Endothelial cell of umbilical vein (primary cell): ENCODE measurements at places on chromosomes 1 and 21. TPM values are rescaled to one million over a fixed set of nuclear protein-coding genes. Genes with fewer than 3 reads are reported as not detected.

Gene CMPK1
- 9.7 and 16.4 TPM in 2 replicates for polyA plus RNA-seq

- no peaks in the 10 kb centered on the region for H3K4me1 ChIP-seq
- no peak overlapping the region for H3K4me3 ChIP-seq
- DNase-seq: no peak
Observed at GRCh38 chr1:113515498-113515897, 125.2 kb downstream of the MAGI3 start.

- H3K4me1 ChIP-seq: peaks cover 3% of the 10 kb centered on the region
- no peak overlapping the region for H3K4me3 ChIP-seq
- no peaks in the 10 kb centered on the region for H3K27me3 ChIP-seq
- H3K27ac ChIP-seq: no peak overlapping the region
- H3K36me3 ChIP-seq: no peaks in the 10 kb centered on the region
Observed at GRCh38 chr1:1420654-1421141, 378 bp downstream of the ANKRD65 start.

DNA sequence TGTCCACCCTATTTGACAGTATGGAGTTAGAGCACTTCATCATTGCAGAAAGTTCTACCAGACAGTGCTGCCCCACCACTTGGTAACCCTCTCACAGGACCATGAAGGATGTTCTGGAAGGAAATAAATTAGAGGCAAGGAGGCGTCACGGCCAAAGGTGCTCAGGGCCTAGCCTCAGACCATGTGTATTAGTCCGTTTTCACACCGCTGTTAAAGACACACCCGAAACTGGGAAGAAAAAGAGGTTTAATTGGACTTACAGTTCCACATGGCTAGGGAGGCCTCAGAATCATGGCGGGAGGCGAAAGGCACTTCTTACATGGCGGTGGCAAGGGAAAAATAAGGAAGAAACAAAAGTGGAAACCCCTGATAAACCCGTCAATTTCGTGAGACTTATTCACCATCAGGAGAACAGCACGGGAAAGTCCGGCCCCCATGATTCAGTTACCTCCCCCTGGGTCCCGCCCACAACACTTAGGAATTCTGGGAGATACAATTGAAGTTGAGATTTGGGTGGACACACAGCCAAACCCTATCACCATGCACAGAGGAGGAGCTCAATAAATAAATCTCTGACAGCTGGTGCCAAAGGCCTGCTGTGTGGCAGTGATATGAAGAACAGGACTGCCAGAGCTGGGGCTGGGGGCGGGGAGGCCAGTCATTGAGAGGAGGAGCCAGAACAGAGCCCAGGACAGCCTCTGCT lies 75.8 kb downstream of the FHAD1 start:
- H3K27me3 ChIP-seq: no peaks in the 10 kb centered on the region
- no peak overlapping the region for H3K27ac ChIP-seq
- H3K4me3 ChIP-seq: no peak overlapping the region
- no peaks in the 10 kb centered on the region for H3K36me3 ChIP-seq
- peak; percentile 34 for DNase-seq

- no peak overlapping the region for H3K27ac ChIP-seq
- DNase-seq: no peak
- H3K27me3 ChIP-seq: peaks cover 16% of the 10 kb centered on the region
- no peaks in the 10 kb centered on the region for H3K36me3 ChIP-seq
- no peak overlapping the region for H3K4me3 ChIP-seq
Observed at GRCh38 chr1:231612393-231613089, 14.0 kb upstream of the DISC1 start.

- peaks cover 3% of the 10 kb centered on the region for H3K27me3 ChIP-seq
- no peaks in the 10 kb centered on the region for H3K4me1 ChIP-seq
- H3K4me3 ChIP-seq: no peak overlapping the region
- H3K36me3 ChIP-seq: no peaks in the 10 kb centered on the region
- DNase-seq: no peak
Observed at GRCh38 chr1:202684716-202685115, 25.5 kb downstream of the SYT2 start.

- H3K36me3 ChIP-seq: no peaks in the 10 kb centered on the region
- peak; percentile 61 for DNase-seq
- H3K4me3 ChIP-seq: no peak overlapping the region
- H3K27ac ChIP-seq: no peak overlapping the region
- no peaks in the 10 kb centered on the region for H3K27me3 ChIP-seq
- H3K4me1 ChIP-seq: no peaks in the 10 kb centered on the region
Observed at GRCh38 chr1:172287208-172287607, 133.3 kb upstream of the C1orf105 start.

- DNase-seq: no peak
- H3K36me3 ChIP-seq: peaks cover 6% of the 10 kb centered on the region
Observed at GRCh38 chr1:3852711-3853485, 4.1 kb downstream of the CEP104 start.

DNA sequence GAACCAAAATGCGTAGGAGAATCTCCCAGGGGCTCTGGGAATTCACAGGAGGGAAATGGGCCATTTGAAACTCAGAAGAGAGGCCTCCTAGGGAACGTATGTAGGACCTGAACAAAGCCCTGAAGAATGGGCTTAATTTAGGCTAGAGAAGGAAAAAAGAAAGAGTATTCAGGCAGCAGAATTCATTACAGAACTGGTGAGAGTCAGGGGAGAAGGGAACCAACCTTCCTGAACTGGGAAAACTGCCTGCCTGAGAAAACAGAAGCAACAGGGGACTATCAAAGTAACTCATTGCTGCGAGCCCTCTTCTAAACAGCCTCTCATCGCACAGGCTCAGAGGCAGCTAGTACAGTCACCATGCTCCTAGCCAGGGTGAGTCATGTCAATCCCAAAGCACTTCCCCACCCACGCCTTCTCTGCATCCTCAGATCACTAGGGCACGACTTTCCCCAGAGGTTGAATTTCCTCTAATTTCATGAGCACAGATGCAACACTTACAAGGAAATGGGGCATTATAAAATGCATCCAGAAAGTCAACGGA lies 98.1 kb downstream of the ADSS2 start:
- peak overlapping the region; percentile 72 for H3K27ac ChIP-seq
- no peaks in the 10 kb centered on the region for H3K27me3 ChIP-seq
- H3K4me3 ChIP-seq: no peak overlapping the region
